ENCODE measurements at places on chromosomes 6 and 20.

DNA sequence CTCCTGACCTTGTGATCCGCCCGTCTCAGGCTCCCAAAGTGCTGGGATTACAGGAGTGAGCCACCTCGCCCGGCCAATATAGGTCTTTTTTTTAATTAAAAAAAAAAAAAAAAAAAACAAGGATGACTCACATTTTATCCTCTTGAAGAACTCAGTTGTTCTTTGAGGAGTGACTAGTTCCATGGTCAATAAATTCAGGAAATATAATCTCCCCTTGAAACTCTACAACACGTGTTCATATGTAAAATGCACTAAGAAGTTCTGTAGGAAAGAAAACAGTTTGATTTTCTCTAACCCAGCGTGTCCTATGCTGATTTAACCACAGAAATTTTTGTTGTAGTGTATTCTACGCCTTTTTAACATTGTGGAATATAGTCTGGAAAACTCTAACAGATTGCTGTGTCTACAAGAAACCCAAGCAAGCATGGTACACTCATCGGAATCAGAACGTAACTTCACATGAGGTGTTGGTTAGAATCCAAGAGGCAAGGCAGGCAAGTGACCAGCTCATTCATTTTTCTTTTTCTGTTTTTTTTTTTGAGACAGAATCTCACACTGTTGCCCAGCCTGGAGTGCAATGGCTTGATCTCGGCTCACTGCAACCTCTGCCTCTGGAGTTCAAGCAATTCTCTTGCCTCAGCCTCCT lies 79.0 kb upstream of the ZNF217 start:
- DNase-seq: no peak

- DNase-seq: no peak
These were observed 25.8 kb downstream of the PRL start for GRCh38 chr6:22271081-22271480.

GRCh38 chr20:38190936-38191371 lies 25.9 kb upstream of the TGM2 start:
- DNase-seq: no peak

DNA sequence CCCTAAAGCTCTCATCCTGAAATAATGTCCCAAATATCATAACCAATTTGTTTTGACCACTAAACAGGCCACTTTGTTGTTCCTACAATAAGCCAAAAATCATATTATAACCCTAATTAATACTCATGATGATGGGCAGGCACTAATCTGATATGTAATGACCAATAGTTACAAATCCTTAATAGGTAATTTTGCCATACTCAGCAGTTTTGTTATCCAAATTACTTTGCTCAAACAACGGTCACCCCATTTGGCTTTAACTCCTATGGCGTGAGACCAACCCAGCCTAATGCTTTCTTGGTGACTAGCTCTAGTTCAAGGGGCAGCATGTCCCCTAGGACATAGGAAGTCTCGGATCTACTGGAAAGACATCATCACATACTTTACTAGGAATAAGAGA lies 123.2 kb upstream of the ID4 start:
- no peak for DNase-seq

- DNase-seq: no peak
These were observed 28.9 kb downstream of the TREM1 start for GRCh38 chr6:41257369-41258195.

- DNase-seq: no peak
These were observed 82.9 kb downstream of the LRFN2 start for GRCh38 chr6:40504274-40504673.

- DNase-seq: no peak
These were observed 483.9 kb downstream of the RFPL4B start for GRCh38 chr6:112831022-112831421.

DNA sequence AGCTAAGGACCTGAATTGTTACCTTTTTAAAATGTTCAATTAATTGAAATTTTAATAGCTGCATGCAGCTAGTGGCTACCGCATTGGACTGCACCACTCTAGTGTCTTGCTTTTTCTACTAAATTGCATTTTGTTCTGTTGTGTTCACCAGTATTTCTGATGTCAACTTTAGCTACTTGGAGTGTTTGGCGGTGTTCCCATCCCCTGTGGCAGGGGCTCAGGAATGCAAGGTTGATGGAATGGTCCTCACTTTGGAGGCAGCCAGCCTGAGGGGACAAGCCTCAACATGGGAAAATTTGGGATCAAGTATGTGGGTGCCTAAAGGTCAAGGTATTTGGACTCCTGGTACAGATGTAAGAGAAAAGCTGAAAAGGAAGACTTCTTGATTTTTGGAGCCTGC lies 230.1 kb upstream of the PRND start:
- no peak for DNase-seq

GRCh38 chr20:46013829-46014516 lies 5.3 kb downstream of the MMP9 start:
- peak; percentile 50 for DNase-seq

DNA sequence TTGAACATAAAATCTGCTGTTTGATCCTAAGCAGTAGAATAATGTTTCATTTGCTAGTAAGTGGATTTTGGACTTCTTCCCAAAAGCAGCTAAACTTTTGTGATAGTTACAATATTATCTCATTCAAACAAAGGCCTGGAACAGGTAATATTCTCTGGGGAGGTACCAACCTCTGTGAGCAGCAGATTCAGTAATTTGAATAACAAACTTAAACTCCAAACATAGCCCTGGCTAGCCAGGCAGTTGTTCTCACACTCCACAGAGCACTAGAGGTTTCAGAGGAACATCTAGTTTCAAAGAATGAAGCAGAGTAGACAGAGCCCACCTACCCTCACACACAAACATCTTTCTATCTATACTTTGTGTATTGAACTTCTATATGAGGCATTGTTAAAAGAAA lies 40.9 kb downstream of the LGSN start:
- no peak for DNase-seq

GRCh38 chr20:2778602-2779321 lies 21.7 kb downstream of the CPXM1 start:
- DNase-seq: no peak

DNA sequence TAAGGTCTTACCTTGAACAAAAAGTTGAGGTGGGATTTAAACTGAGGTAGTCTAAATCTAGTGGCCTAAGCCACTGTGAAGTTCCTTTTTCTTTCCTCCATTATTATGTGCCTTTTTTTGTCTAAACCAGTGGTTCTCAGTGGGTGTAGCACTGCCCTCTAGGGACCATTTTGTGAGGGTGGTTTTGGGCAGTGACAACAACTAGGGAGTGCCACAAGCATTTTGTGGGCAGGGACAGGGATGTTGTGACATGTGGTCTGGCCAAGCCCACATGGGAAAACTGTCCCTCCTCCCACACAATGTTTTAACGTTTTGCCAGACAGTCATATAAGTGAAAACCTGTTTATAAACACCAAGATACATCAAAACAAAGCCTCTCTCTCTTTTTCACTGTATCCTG lies 899.4 kb upstream of the FLRT3 start:
- DNase-seq: no peak

Measured in stimulated activated CD4-positive, alpha-beta T cell treated with anti-CD3 and anti-CD28 coated beads, Interleukin-1b, Interleukin-23, amount 100 ng/mL, for 1 hour (primary cell).